ENCODE measurements at places on chromosomes 2 and 18.

GRCh38 chr2:233174137-233174536, 77.3 kb upstream of the ATG16L1 start:
- no peak for DNase-seq

DNA sequence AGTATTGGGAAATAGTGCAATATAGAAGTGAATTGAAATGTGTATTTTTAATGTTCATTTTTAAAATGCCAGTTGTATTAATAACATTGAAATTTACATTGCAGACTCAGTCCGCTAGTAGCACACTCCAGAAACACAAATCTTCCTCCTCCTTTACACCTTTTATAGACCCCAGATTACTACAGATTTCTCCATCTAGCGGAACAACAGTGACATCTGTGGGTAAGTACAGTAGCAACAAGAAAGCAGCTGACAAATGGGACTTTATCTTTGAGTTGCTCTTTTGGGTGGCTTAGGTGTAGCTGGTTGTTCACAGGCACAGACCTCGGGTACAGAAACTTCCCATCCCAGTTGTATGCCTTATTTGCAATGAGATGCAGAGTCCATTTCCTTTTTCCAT, 118.2 kb upstream of the IL1R2 start:
- no peak for DNase-seq

- no peak for DNase-seq
These were observed 891.9 kb upstream of the LRRTM1 start for GRCh38 chr2:81196383-81196851.

- no peak for DNase-seq
These were observed 41.6 kb upstream of the POU3F3 start for GRCh38 chr2:104812286-104812685.

DNA sequence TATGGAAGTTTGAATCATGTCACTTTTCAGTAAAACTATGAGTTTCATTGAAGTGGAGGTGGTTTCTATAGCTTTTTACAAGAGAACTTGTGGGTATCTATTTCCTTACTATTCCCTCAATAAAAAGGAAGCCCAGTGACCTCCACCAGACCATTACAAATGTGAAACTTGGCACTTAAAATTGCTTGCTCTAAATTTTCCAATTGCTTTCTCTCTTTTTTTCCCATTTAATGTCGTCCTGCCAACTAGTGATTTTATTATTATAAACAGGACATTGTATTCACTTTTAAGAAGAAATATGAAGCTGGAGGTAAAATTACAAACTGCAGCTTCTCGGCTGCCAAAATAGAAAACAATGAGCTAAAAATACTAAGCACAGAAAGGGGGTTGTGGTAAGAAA, 208.2 kb upstream of the ALPP start:
- DNase-seq: no peak

DNA sequence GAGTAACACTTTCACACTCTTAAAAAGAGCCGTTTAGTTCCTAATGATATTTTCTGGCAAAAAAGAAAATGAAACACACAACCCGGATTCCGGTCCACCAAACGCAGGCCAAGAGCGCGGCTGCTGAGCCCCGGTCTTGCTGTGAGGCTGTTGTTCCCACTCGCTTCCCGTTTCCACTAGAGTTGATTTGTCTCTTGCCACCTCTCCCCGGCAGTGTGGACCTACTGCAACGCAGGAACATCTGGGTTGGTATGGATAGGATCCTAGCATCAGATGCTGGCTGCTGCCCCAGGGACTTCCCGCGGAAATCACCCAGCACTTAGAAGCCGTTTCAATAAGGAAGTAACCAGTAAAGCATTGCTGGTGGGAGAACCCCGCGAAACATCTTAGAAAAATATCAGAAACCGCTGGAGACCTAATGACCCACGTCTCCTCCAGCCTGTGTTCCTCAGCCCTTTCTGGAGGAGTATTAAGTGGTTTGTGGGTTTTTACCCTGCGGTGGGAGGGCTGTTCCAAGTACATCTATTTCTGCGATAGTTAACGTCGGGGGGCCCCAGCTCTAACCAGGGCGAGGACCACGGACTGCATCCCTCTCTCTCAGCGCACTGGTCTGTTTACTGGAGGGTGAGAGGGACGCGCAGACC, 939 bp downstream of the DOCK10 start:
- no peak for DNase-seq

DNA sequence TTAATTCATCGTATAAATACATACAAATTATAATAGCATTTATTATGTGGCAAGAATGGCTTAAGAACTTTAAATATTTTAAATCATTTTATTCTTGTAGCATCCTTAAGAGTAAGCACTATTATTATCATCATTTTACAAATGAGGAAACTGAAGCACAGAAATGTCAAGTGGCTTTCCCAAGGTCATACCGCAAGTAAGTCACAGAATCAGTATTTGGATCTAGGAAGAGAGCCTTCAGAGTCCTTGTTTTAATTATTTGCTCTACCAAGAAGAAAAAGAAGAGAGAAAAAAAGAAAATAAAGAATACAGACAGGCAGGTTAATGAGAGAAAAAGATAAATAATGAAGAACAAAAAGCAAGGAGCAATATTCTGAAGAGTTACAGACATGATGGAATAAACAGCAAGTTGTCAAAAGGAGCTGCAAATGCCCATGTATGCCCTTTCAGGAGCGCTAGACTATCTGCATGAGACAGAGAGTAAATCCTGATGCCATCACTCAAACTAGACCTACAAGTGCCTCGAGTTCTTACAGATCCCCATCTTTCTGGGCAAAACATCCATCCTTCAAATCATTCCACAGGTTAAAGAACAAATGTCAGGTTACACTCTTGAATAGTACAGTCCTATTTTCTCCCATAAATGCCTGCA, 57.8 kb upstream of the ETAA1 start:
- no peak for DNase-seq

DNA sequence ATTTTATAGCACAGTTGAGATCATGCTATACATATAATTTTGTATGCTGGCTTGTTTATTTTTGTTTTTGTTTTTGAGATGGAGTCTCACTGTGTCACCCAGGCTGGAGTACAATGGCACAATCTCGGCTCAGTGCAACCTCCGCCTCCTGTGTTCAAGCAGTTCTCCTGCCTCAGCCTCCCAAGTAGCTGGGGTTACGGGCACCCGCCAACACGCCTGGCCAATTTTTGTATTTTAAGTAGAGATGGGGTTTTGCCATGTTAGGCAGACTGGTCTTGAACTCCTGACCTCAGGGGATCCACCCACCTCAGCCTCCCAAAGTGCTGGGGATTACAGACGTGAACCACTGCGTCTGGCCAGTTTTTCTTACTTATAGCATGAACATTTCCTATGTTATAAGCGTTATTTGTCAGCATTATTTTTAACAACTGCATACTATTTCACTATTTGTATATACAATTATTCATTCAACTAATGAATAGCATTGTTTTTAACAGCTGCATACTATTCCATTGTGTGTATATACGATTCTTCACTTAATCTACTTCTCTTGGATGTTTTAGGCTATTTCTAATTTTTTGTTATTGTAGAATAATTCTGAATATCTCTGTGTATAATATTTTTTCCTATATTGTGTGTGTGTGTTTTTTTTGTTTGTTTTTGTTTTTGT, 3.5 kb downstream of the EHD3 start:
- no peak for DNase-seq

- no peak for DNase-seq
These were observed 6.4 kb upstream of the NPPC start for GRCh38 chr2:231932711-231932970.

DNA sequence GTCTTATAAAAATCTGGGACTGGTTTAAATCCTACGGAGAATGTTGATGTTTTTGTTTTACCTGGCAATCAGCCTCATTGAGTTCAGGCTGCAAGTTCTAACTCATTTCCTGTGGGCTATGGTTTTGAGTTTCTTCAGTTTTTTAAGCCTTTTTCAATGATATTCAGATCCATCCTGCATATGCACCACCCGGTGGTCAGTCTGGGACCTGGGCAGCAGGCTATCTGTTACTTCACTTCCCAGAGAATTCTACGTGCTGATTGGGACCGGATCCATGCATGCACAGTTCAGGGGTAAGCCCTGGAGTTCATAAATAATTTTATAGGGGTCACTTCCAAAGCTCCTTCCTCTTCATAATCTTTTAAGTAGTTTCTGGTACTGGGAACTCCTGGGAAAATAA, 339.2 kb upstream of the HNRNPA3 start:
- no peak for DNase-seq

DNA sequence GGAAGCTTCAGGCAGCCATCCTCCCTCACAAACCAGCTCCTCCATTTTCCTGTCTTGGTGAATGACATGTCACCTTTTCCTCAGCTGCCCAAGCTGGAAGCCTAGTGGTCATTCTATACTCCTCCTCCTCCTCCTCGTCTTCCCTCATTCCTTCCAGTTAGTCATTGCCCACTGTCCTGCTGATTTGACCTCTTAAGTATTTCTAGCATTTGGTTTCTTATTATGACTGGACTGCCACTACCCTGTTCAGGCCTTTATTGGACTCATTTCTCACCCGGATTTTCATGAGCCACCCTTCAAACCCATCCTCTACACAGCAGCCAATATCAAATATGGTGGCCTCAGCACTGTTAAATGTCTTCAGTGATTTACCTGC, 21.9 kb upstream of the MGAT5 start:
- no peak for DNase-seq
